ENCODE measurements at places on chromosomes 3 and 15.

GRCh38 chr3:36282766-36283165 is 97.5 kb upstream of the STAC start:
- no peak for DNase-seq

DNA sequence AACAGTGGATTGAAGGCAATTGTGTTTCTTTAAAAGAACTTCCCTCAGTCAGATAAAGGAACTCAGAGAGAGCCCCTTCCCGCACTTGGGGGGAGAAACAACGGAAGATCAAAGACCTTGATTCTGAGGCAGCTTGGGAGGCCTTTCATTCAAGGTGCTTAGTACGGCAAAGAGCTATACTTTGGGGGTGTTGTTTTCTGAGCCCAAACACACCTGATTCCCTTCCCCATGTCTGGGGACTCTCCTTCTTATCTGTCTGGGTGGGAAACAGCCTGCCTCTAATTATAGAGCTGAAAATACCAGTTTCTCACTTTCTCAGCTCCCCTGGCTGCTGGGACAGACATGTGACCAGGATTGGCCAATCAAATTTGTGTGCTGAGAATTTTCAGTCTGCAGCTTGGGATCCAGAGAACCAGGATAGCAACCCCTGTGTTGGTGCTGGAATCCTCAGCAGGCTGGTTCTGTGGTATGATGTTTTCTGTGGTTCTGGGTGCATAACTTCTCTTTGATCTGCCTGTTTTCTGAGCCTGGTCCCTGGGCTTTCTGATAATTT is 19.4 kb upstream of the IQCF6 start:
- no peak for DNase-seq

DNA sequence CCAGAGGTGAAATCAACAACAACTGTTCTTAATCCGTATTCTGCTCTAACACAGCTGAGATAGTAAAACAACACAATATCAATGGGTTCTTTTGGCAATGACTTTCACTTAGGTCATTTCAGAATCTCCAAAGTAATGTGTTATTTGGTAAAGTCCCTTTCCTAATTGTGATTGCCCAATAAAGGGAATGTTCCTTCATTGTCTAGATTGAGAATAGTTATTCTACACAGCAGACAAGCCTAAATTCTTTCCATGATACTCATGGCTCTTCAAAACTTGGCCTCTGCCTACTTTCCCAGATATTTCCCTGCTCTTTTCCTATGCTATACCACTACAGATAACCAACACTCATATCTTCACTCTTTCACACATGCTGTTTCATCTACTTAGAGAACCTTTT is 219.8 kb downstream of the FMN1 start:
- no peak for DNase-seq

DNA sequence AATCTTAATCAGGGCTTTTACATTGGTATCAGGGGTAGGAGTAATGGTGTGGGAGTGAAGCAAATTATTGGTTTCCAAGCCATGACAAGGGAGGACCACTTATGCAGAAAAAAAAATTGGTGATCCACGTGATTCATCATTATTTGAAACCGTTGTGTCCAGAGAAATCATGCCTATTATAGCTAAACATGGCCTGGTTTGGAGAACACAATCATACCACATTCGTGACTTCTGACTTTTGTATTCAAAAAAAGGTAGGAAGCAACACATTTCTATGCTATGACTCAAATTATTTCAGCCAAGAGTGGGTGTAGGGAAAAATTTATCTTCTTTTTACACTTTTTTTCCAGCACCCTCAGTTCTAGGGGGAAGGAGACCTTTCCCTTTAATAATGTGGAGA is 924.3 kb upstream of the GBE1 start:
- DNase-seq: no peak

DNA sequence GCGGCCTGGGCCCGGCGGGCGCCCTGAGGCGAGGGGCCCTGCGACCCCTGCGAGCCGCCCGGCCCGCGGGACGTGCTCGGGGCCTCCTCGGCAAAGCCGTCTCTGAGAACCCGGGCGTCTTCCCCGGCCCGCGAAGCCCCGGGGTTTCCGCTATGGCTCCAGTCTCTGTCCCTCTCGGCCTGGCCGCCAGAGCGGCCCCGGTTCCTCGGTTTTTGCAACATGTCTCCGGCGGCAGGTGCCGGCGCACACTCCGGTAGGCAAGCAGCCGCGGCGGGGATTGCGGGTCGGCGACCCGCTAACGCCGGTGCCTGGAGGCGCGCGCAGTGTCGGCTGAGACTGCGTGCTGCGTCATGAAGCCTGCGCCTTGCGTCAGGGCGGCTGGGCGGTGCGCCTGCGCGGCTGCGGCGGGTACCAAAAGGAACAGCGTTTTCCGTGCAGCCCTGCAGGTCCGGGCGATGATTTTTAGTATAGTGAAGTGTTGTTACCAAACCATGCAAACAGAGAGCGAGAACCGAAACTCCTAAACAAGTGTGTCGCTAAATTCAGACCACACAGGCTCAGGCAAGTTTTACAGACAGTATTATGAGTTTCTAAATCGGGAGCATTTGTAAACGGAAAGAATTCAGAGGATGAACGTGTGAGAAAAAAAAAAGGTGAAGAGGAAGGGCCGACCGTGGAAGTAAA is at the start of gene NSMCE3:
TSS of gene NSMCE3 (minus strand) at position 338 of the 684 bp plus-strand sequence. CDS start at position 221, 117 bp downstream.
- DNase-seq: peak; percentile 73

DNA sequence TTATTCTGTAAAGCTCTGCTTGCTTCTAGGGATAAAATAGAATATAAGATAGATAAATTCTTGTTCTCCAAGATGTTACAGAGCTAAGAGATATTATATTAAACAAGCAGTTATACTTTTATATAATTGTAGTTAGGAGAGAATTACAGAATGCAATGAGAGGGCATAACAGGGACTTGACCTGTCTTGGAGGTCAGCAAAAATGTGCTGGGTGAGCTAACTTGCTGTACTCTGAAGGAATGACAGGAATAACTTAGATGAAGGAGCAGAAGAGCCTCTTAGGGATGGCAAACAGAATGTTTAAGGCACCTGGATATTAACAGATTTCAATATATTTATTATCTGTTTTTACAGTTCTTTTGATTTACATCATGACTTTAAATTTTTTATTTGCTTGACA is 33.2 kb downstream of the ZNF654 start:
- DNase-seq: no peak

- DNase-seq: no peak
These were observed 190.5 kb upstream of the NECTIN3 start for GRCh38 chr3:110881069-110881468.

- peak; percentile 23 for DNase-seq
These were observed 110.7 kb downstream of the PLD1 start for GRCh38 chr3:171699601-171700000.

DNA sequence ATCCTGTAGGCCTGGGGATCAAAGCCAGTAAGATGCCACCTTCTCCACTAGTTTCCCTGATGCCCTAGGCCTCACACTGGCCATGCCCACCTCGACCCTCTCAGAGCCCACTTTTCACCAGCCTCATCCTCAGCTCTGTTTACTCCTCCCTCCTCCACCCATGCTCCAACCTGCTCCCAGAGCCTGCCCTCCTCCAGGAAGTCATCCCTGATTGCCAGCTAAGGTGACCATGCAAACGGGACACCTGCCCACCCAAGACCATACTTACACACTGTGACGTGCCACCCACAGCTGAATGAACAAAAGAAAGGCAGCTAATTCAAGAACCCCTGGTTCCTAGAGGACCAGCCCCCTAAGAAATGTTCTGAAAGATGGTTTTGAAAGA is 9.1 kb downstream of the PLCD1 start:
- DNase-seq: no peak

DNA sequence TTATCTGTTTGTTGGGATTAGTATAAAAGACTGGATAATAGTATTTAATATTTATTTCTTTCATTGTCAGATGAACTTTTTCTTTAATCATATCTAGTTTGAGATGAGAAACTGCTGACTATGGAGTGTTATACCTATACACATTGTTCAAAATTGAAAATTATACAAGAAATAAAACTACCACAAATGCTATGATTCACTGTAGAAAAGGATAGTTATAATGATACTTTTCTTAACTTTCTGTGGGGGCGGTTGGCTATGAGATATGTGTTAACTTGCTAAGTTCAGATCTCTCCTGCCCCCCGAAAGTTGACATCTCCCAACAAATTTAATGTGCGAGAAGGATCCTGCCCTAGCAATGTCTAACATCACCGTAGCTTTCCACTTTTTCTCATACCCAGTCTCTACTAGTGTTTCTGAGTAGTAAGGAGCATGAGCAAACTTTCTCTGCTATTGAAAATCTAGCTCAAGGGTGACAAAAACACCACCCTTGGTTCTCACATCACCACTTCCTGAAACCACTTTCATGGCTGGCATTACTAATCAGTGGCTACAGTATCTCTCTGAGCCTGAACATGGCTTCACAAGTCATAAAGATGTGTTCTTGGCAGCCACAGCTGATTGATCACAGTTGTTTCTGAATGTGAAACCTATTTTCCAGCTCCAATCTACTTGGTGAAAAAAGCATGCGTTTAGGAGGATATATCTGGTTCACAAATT is 15.8 kb upstream of the SAMMSON start:
- no peak for DNase-seq

- no peak for DNase-seq
These were observed 1.4 kb downstream of the FEZF2 start for GRCh38 chr3:62371720-62372591.

DNA sequence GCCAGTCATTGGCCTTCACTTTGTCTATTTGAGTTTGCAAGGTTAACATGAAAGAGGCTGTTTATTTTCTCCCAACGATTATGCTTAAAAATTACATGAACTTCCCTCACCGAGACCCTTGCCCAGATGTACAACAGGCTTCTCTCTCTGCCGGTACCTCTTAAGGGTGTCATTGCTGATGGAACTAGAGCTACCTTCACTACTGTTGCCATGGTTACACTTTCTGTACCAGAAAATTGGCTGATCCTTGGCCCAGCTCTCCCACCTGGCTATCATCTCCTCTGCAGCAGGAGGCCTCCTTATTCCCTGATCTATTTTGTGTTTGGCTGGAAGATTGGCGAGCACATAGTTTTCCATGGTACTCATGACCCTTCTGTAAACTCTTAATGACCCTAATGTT is 24.0 kb upstream of the LIPC start:
- DNase-seq: no peak

DNA sequence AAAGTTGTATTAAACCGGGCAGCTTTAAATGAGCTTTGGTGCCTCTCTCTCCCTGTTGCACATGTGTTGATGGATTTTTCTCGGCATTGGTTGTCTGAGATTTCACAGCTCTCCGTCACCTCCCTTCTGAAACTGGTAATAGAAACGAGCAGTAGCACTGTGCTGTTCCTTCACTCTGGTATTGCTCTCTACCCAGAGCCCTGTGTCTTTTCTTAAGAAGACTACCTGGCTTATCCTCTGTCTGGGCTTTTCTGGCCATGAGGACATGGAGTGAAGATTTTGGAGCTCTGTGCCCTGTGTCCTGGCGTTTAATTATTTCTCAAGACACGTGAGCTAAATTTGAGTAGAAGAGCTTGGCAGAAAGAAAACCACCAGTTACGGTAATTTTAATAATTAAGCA is 209.6 kb upstream of the EIF1B start:
- no peak for DNase-seq

GRCh38 chr3:69504232-69504631 is 118.3 kb upstream of the FRMD4B start:
- no peak for DNase-seq

DNA sequence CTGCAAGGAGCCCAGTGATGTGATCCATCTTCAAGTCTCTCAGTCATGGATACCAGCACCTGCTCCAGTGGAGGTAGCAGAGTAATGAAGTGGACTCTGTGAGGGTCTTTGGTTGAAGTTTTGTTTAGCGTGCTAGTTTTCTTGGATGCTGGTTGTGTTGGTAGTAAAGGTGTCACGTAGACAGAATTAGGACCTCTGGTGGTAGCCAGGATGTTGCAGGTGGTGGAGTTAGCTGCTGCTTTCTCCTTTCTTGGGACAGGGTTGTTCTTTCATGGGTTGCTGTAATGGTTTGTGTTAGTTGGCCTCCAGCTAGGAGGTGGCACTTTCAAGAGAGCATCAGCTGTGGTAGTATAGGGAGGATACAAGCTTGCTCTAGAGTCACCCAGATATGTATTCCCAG is 125.2 kb downstream of the ANXA2 start:
- DNase-seq: no peak

DNA sequence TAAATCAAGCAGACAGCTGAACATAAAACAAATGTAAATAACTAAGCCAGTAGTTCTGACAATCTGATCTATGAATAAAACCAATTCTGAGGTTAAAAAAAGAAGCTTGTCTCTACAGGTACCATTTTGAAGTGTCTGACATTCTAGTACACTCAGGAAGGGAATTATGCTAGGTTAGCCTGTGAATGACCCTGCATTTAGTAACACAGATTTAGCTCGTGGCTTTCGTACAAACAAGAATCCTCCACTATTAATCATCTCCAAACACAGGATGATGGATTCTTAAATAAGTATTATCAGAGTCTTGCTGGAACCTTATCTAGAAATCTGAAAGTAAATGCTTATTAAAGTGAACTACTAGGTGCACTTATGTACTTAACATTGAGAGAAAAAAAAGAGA is 1120.1 kb downstream of the ROBO1 start:
- DNase-seq: no peak

DNA sequence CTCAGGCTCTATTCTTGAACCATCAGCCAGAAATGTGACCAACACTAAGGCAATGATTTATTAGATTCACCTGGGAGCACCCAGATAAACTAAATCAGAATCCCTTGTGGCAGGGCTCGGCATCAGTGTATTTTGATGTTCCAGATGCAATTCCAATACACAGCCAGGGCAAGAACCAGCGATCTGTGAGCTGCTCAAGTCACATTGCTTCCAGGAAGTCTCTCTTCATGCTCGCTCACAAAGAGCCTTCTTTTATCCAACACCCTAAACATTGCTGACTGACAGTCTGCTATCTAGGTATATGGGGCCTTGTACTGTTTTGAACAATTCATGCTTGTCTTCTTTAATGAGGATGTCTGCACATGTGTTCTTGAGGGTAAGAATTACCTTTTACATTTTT is 40.9 kb upstream of the GOLGA8J start:
- no peak for DNase-seq

DNA sequence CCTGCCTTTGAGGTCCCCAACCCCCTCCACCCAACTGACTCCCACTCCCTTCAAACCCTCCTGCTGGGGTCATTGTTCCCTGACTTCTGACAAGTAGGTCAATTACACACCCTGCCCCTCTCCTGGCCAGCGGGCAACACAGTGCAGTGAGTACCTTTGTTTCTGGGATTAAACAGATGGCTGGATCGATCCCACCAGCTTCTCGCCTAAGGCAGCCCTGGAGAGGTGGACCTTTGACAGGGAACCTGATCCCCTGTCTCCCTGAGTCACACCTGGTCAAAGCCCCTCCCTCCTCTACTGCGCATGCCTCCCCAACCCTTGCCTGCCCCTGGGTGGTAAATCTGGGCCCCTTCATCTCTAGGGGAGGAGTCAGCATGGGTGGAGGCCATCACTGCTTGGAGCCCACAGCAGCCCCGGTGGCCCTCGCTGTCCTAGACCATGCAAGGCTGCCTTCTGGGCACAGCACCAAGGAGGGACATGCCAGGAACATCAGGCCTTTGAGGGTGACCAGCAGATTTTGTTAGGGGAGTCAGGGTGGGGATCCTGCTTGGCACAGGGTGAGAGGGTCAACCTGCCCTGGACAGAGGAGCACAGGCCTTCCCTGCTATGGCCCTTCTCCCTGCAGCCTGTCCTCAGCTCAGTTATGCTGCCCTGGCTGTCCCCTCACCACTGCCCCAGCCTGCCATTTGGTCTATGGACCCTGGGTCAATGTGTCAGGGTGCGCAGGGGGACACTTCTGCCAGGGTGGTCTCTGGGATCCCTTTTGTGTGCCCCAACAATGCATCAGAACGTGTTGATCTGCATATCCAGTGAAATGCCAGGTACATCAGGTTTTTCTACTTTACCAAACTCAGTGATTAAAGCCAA is 9.8 kb upstream of the PRR23E start:
- DNase-seq: no peak

GRCh38 chr15:92839696-92840095 is 60.4 kb upstream of the CHD2 start:
- DNase-seq: no peak
